Endodermal cell (in vitro differentiated cells): ENCODE measurements at places on chromosomes 3 and 15. TPM values are rescaled to one million over a fixed set of nuclear protein-coding genes. Genes with fewer than 3 reads are reported as not detected.

The SLC22A13 gene
- total RNA-seq = 0.21 to 0.33 TPM (median 0.29 TPM) in 3 replicates

The NEK10 gene
- total RNA-seq = 1.4 and 2.4 TPM in 2 replicates

The CCR8 gene
- 0.22 TPM in 1 of 2 replicates, not detected in the other for total RNA-seq

The THSD4 gene
- total RNA-seq = 5.4 and 5.7 TPM in 2 replicates

The CPB1 gene
- 0.96 TPM in 1 of 3 replicates, not detected in the others for total RNA-seq

- no peak overlapping the region for H3K4me3 ChIP-seq
- H3K27ac ChIP-seq = no peak overlapping the region
- no peak for DNase-seq
Measured at GRCh38 chr15:64351265-64351664, 4.7 kb downstream of the CSNK1G1 start.

DNA sequence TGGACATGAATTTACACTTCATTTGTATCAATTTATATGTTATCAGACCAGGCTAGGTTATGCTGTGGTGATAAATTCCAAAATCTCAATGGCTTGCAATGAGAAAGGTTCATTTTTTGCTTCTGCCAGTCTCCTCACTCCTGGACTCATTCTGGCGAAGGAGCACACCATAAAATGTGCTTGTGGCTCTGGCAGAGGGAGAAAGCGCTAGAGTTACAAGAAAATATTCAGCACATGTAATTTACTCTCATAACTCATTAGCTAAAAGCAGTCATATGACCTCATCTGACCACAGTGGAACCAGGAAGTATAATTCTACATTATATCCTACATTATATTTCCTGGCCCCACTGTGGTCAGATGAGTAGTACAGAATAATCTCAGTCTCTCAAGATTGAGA, 193.8 kb downstream of the BCHE start:
- H3K27me3 ChIP-seq = no peaks in the 10 kb centered on the region
- no peak for DNase-seq
- no peaks in the 10 kb centered on the region for H3K4me1 ChIP-seq
- H3K4me3 ChIP-seq = no peak overlapping the region

GRCh38 chr15:101043911-101044624, 124.9 kb downstream of the LRRK1 start:
- H3K4me3 ChIP-seq = no peak overlapping the region
- H3K27me3 ChIP-seq = peaks cover 8% of the 10 kb centered on the region
- H3K4me1 ChIP-seq = no peaks in the 10 kb centered on the region
- no peaks in the 10 kb centered on the region for H3K36me3 ChIP-seq
- no peak overlapping the region for H3K27ac ChIP-seq
